Memory B cell (primary cell): ENCODE measurements at places on chromosomes 1 and 21.

GRCh38 chr1:155463865-155464650 is 98.5 kb downstream of the ASH1L start:
- no peak for DNase-seq

- no peak for DNase-seq
Measured at GRCh38 chr1:15258833-15259621, 12.0 kb downstream of the FHAD1 start.

GRCh38 chr1:11178021-11179015 is 10.8 kb upstream of the ANGPTL7 start:
- no peak for DNase-seq

DNA sequence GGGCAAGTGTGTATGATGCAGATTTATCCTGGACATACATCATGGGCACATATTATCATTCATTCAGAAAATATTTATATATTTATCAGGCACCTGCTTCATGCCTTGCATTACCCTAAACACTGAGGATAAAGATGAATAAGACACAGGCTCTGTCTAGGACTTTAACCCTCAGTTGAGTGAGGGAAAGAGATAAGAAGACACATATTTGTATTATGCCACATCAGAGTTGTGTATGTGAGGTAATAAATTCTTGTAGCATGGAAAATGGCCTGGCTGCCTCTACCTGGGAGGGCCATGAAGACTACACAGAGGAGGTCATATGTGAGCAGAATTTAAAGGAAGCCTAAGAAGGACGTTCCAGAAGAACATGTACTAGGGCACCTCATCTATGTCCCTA is 275.8 kb upstream of the ST6GALNAC5 start:
- DNase-seq, result no peak

- DNase-seq, result no peak
Measured at GRCh38 chr1:70914224-70914623, 133.4 kb downstream of the PTGER3 start.

DNA sequence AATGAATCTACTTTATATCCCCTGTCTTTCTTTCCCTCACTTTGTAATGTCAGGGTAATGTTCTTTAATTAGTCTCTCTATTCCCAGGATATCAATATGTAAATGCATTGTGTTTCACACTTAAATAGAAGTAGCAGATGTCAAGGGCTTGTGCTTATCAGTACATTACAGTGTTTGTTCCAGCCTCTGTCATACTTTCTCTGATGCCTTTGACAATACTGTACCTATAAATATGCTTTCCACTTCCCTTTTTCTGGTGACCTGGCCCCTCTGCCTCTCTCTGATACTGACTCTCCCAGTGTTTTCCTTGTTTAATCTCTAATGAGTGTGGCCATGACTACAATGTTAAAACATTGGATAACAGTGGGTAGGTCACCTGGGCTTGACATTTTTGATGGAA is 862.0 kb upstream of the NEGR1 start:
- no peak for DNase-seq

GRCh38 chr1:180751921-180752320 is 120.1 kb downstream of the XPR1 start:
- DNase-seq, result no peak

DNA sequence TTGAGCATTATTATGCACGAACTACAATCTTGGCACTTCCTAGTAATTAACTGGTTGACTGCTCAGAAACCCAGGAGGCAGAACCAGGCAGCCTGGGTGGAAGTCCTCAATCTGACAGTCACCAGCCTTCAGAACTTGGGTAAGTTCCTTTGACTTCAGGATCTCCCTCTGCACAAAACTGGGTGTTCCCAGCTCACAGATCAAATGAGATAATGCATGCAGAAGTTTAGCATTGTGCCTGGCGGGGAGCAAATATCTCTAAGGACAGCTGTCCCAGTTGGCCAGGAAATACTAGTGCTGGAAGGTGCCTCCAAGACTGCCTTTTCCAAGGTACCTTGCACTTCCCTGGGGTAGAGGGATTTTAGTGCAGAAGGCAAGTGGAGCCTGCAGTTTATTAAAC is 294.8 kb downstream of the PCP4 start:
- DNase-seq, result no peak

GRCh38 chr1:22117238-22117637 is 25.7 kb downstream of the WNT4 start:
- no peak for DNase-seq

- no peak for DNase-seq
Measured at GRCh38 chr1:201328576-201328975, 45.3 kb downstream of the PKP1 start.

GRCh38 chr1:51818487-51818886 is 60.0 kb downstream of the NRDC start:
- DNase-seq, result no peak
